ENCODE measurements at places on chromosomes 1 and 21.

DNA sequence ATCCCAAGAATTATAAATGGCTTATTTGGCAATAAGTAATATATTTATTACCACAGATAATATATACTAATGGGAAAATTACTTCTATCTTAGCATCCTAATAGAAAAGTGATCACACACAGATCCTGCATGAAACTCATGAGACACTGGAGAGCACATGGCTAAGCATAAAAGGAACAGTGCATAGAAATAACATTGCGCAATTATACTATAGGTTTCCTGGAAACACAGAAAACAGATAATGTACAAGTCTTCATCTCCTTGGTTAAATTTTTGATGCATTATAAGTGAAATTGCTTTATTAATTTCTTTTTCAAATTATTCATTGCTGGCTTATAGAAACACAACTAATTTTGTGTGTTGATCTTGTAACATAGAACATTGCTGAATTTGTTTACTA, 210.4 kb downstream of the USH2A start:
- DNase-seq = no peak

GRCh38 chr21:23963454-23963853, 1643.8 kb downstream of the MRPL39 start:
- DNase-seq = no peak

- DNase-seq = no peak
Measured at GRCh38 chr1:156006666-156007376, 13.9 kb downstream of the SSR2 start.

- peak; percentile 70 for DNase-seq
Measured at GRCh38 chr1:188237573-188238348, 1409.0 kb downstream of the PLA2G4A start.

- peak; percentile 85 for DNase-seq
Measured at GRCh38 chr1:228964178-228965089, 229.2 kb downstream of the RHOU start.

DNA sequence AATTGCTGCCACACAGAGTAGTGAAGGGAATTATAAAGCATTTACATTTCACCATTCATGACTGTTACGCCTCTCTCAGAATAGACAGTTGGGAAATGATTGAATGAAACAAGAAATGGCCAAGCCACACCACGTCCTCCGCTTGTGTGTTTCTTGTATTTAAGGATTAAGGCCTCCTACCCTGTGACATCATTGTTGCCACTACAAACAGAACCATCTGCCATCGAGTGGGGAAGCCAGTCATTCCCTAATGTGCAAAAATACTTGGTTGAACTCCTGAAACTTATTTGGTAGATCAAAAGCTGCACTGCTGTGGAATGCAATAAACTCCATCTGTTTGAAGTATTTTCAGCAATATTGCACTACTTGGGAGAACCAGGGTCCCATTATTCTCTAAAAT, 99.0 kb upstream of the C1orf105 start:
- no peak for DNase-seq

GRCh38 chr1:209652873-209653401, 712 bp upstream of the LAMB3 start:
- DNase-seq = no peak

- DNase-seq = peak; percentile 41
Measured at GRCh38 chr1:65343286-65343685, 33.9 kb downstream of the DNAJC6 start.

DNA sequence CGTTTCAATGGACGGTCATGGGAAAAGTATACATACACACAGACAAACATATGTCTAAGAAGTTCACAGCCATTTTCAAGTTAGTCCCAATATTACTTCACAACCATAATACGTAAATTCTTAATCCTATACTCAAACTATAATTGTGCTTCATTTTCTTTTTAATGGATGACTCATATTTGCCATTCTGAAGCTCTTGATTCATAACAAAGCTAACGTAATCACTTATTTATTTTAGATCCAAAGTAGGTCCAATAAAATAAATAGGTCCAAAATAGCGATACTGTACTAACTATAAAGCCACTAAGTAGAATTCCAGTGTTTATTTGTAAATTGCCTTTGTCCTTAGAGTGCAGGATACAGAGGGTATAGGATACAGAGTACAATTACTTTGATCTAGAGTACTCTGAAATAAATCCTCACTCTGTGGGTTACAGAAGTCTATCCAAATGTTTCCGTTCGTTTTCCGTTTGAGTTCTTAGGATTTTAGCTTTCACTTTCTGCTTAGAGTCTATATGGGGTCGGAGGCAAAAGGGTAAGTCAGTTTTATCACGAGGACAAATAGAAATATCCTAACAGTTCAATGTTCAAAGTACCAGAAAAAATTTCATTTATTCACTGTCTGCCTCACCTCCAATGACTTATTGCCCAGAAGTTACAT, 8.8 kb upstream of the C1orf115 start:
- no peak for DNase-seq

GRCh38 chr1:13830616-13831280, 130.8 kb downstream of the PRDM2 start:
- no peak for DNase-seq

GRCh38 chr1:153962088-153963029, 978 bp downstream of the SLC39A1 start:
- no peak for DNase-seq

GRCh38 chr1:155321639-155322503, 1.2 kb downstream of the RUSC1 start:
- DNase-seq = no peak

DNA sequence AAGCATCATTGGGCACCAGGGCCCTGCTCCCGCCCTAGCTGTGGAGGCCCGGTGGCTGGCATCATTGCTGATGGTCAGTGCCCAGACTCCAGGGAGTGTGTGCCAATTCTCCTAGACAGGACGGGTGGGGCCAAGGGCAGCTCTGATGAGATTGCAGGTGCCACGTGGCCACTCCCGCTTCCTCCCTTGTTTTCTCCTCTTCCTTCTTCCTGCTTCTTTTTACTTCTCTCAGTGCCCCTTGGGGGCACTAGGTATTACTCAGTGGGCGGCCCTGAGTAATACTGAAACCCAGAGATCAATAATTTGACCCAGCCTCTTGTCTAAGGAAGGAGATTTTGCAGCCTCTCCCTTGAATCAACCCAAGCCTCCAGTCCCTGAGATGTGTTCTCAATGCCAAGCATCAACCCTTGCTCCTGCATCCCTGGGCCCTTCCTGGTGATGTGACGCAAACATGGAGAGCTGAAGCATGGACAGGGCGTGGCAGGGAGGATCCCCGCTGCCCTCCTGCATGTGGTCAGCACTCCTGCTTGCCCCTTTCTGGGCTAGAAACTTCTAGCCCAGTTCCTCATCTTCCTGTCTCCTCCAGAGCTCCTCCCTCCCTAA, 32.4 kb downstream of the CDK18 start:
- no peak for DNase-seq

DNA sequence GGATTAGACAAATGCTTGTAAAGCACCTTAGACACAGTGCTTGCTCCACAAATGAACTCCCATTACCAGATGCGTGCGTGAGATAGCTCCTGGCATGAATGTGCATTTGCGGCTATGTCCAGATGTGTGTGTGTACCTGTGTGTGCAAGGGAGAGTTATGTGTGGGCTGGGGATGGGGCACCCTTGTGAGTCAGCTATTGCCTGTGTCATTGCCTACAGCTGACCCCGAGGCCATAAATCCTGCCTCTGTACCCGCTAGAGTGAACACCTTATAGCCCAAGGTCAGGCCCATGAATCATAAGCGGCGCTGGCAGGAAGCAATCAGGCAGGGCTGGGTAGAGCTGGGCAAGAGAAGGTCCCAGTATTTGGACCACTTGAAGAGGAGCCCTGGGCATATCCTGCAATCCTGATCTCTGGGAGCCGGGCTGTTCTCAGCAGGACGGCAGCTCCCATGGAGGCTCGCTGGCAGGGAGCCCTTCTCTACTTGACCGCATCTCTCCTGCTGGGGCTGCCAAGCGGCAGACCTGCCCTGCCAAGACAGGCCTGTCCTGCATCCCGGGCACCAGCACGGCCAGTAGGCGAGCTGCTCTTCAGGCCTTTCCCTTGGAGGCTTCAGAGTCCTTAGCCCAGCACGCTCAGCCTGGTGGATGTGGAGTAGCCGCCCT, 86.4 kb downstream of the TMEM53 start:
- no peak for DNase-seq

GRCh38 chr1:60527567-60527966, 454.0 kb upstream of the C1orf87 start:
- no peak for DNase-seq

GRCh38 chr1:64124704-64125440, 78.6 kb upstream of the UBE2U start:
- DNase-seq = no peak

GRCh38 chr1:30414086-30414850, 309.1 kb downstream of the MATN1 start:
- no peak for DNase-seq

- no peak for DNase-seq
Measured at GRCh38 chr1:229607370-229607769, 18.6 kb downstream of the TAF5L start.

GRCh38 chr1:156897078-156897825, 3.7 kb downstream of the PEAR1 start:
- peak; percentile 56 for DNase-seq

DNA sequence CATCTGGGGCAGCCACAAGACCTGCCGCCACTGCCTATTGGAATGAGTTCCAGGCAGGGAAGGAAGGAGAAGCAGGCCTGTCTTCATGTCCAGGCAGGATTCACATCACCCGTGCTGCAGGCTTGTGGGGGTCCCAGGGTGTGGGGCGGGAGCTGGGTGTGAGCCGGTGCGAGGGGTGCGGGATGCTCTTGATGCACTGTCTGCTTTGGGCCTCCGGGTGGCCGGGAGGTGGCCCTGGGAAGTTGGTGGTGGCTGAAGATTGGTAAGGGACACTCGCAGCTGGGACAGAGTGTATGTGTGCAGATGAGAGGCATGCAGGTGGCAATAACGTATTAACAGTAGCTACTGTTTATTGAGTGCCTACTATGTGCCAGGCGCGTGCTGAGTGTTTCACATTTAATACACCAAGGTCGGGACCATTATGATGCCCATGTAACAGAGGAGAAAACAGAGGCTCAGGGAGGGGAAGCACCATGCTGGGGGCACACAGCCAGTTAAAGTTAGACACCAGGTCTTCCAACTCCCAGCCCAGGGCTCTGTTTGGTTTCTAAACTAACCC, 3.3 kb downstream of the CROCC start:
- no peak for DNase-seq

DNA sequence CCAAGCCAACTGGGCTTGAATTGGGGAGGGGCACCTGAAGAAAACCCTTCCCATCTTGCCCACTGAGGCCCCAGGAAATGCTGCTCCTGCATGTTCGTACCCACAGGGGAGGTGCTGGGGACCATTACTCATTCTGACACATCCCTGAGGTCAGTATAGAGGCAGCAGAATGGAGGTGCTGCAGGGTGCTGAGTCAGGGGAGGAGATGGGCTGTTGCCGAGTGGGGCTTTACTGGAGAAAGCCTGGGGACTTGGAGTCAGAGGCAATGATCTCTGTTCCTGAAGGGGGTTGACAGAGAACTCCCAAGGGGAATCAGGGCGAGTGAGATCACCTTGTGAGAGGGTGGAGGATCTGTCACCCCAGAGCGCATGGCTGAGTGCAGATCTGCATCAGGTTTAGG, 40.2 kb upstream of the KCNA10 start:
- DNase-seq = no peak

DNA sequence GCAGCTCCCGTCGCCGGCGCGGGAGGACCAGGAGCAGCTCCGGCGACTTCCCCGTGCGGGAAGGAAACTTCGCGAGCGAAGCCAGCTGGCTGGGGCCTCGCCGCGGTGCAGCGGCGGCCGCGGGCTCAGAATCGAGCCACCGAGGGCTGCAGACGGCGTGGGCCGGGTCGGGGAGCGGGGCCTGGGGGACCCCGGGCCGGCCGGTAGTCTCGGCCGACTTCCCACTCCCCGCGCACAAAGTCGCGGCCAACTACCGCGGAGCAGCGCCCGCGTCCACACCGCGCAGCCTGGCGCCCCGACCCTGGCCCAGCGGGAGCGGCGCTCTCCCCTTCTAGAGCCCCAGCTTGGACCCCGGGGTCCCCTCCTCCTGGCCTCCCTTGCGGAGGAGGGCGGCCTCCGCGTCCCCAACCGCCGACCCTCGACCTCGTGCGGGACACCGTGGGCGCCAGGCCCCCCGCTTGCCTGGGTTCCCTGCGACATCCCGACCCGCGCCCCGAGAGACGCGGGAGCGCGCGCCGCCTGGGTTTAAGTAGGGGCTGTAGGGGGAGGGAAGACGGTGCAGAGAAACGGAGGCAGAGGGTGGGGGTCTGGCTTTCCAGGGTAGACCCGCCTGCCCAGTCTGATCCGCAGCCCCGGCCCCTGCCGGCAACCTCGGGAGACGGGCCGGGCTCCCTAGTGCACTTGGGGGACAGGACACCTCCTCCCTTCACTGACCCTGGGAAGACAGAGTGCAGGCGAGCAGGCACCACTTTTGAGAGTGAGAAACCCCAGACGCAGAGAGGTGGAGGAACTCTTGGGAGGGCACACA, 4.7 kb downstream of the PRDM16 start:
- DNase-seq = no peak

DNA sequence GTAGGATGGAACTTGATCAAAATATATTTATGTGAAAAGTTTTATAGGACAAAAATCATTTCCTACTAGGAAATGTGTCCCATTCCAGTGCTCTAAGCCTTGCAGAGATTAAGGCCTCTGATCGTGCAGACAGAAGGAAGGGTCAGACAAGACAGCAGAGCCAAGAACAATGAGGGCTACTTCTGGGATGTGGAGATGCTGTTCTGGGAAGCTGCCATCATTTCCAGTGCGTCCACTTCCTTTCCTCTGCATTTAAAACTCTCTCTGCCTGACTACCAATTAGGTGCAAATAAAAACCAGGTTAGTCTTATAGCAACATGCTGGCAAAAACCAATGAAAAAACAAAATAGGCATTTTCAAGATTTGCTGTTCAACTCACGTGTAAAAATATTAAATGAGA, 36.1 kb downstream of the BEND5 start:
- DNase-seq = no peak

DNA sequence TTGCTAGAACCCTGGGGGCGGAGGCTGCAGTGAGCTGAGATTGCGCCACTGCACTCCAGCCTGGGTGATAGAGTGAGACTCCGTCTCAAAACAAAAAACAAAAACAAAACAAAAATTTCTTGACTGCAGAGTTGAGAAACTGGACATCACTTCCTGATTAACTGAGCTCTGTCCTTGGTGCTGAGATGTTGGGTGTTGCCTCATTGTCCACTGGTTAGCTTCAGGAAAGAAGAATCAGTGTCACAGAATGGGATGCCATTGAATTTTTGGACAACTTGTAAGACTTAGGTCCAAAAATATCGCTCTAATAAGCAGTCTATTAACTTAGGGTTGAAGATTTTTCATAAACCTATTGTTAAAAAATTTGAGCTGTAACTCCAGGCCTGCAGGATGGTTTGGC, 23.8 kb upstream of the KCNA10 start:
- DNase-seq = peak; percentile 5

- no peak for DNase-seq
Measured at GRCh38 chr1:206582971-206583706, 29.1 kb downstream of the EIF2D start.
